Right cardiac atrium (tissue), 5 donors: ENCODE measurements at places on chromosomes 11 and 22. TPM values are rescaled to one million over a fixed set of nuclear protein-coding genes. Genes with fewer than 3 reads are reported as not detected.

- peak; percentile 67 for DNase-seq
These were observed 3.2 kb downstream of the NDUFS8 start for GRCh38 chr11:68033708-68034045.

- no peak for DNase-seq
These were observed 669.9 kb downstream of the BRD1 start for GRCh38 chr22:49157529-49158339.

DNA sequence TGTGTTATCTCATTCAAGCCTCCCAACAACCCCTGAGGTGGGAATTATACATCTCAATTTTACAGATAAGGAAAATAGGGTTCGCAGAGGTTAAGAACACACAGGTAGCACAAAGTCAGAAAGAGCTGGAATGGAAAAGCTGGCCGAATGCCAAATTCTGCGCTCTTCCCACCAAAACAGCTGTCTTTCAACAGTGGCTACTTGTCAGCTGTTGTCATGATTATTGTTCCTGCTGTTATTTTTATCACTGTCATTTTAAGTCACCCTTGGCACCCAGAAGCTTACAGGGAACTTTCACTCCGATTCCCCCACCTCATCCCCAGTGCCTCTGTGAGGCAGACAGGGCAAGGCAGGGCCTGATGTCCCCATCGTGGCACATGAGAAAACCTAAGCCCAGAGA is 74.5 kb upstream of the CSNK2A3 start:
- no peak for DNase-seq

- DNase-seq, result no peak
These were observed 30.5 kb upstream of the TTC28 start for GRCh38 chr22:28710107-28710506.

Gene AP2A2
- 55.0 TPM for total RNA-seq

Gene TRIM64
- not detected for total RNA-seq
